ENCODE measurements at places on chromosomes 4 and X.

- no peak for DNase-seq
These were observed 1142.2 kb downstream of the ARAP2 start for GRCh38 chr4:35102066-35102465.

DNA sequence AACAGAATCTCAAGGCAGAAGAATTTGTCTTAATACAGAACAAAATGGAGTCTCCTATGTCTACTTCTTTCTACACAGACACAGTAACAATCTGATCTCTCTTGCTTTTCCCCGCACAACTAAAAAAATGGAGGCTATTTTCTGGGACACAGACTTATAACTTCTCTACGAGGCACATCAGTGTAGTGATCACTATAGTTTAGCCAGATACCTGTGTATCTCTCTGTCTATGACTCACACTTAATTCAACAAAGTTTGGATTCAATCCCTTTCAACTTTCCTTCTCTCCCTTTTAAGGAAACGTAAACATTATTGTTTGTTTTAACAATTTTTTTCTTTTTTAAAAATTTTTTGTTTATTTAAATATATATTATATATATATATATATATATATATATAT lies 29.4 kb downstream of the APELA start:
- no peak for DNase-seq

- no peak for DNase-seq
These were observed 39.3 kb upstream of the WNK3 start for GRCh38 chrX:54397113-54397512.

DNA sequence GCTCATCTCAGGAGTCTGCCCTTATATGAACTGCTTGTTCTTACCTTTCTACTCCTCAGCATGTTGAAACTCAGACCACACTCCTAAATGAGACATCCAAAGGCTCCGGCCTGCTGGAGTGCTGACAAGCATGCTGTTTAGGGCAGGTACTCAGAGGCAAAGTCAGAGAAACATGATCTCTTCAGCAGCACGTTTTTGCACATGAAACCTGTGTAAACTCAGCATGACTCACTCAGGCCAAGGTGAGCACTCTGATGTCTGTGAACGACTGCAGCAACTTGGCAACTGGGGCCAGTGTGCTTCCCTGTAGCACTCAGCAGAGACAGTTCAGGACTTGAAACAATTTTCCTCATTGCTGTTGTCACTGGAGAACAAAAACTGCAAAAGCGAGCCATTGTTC lies 109.6 kb downstream of the PACRGL start:
- no peak for DNase-seq

- no peak for DNase-seq
These were observed 140.0 kb upstream of the BCOR start for GRCh38 chrX:40237731-40238178.

- no peak for DNase-seq
These were observed 461.4 kb downstream of the MID1IP1 start for GRCh38 chrX:39262641-39263040.

DNA sequence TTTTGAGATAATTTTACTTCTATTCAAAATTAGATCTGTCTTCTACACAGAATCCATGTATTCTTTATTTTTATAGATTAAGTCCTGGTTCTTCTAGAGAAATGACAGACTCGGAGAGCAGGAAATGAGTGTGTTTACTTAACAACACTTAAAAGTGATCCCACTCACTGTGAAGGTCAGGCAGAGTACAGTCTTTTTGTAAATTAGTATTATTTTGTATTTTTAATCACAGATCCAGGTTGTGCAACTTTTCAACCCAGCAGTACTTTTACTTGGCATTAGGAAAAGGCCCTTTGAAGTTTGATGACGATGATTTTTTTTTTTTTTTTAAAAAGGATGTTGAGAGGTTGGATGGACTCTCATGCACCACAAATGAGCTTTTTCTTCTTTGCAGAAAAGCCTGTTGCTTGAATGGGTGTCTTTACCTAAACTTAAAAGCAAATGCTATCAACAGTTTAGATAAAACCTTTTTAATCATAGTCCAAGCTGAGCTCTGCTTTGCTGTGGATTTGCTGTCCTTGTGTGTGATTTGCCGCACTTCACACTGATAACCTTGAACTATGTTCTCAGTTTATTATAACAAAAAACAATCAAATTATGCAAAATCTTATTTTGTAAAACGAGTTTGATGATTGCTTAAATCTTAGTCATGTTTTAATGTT lies 114.1 kb downstream of the MXRA5 start:
- no peak for DNase-seq

DNA sequence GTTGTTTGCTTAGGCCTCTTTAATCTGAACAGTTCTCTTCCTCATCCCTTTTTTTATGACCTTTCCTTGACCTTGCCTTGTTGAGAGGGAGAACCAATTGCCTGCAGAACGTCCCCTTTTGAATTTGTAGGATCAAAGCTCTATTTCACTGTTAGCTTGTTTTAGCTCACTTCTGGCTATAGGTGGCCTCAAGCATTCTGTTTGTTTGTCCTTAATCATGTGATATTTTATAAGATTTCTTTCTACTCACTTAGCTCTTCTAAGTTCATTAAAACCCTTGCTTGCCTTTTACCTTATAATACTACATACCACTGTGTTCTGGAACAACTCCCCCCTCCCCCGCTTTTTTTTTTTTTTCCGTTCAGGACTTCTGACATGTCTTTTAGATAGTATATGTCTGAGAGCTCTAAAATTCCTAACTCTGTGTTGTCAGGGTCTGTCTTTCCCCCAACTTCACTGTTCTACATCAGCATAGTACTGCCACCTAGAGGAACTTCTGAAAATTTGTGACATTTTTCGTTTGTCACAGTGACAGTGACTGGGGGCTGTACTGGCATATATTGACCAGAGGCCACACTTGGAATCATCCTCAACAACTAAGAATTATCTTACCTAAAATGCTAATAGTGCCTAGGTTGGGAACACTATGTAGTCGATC lies 128.5 kb downstream of the LARP7 start:
- DNase-seq = peak; percentile 56

DNA sequence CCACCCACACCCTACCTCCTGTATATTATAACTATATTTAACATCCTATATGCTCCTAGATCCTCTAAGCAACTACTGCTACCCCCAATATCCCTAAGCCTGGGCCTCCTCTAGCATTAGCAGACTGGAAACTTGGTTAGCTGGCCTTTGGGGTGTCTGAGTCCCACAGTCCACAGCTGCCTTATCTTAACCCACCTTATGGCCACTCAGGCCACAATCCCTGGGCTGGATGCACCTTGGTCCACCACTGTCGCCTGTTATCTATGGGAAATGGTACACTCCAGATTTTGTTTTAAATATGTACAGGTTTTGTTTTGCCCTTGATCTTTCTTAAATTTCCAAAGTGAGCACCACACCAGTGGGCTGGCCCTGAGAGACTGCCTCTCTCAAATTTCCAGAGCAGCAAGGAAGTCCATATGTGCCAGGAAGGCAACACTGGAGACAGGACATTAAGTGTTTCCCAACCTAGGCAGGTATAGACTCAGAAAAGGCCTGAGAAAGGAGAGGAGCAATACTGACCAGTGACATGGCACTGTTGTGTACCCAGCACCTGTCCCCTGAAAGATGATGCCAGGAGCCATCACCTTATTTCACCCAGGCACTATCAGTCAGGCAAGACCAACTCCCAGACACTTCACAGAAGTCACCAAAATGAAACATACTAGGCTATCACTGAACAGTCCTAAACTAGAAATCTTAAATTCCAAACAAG lies 921 bp downstream of the PFKFB1 start:
- DNase-seq = no peak

DNA sequence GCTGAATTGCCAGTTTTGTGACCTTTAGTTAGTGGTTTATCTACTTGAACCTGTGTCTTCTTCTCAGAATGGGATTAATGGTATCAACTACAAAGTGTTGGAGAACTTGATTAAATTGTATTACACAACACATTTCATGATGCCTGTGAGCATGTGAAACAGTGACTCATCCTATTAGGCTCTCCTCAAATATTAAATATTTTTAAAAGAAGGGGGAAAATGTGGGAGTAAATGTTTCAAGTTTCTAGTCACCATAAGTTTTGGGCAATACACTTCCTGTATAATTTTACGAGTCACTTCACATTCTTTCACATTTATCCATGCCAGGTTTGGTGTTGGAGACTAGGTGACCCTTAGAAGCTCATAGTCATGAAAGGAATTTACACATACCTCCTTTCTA lies 147.0 kb downstream of the HS3ST1 start:
- DNase-seq = no peak

GRCh38 chrX:132809581-132809980 lies 148.8 kb downstream of the HS6ST2 start:
- no peak for DNase-seq

- no peak for DNase-seq
These were observed 74.9 kb downstream of the NHS start for GRCh38 chrX:17449866-17450265.
